Nephron progenitor cell (in vitro differentiated cells): ENCODE measurements at places on chromosomes 2 and 18.

DNA sequence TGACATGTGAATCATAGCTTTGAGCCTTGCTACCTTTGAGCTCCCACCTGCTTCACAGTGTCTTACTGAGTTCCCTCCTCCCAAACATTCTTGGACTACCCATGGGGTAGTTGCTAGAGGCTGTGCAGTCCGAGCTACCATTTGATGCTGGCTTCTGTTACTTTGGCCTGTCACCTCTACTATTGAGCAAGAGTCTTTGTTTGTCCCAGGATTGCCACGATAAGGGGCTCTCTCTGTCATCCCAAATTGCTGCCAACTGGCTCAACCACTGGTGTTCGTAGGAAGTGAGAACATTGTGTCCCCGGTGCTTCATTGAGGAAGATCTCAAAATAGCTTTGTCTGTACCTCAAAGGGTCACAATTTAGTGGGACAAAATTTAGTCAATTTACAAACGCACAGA, 59.1 kb upstream of the PAX8 start:
- DNase-seq: no peak
- peaks cover 8% of the 10 kb centered on the region for H3K27me3 ChIP-seq
- no peak overlapping the region for H3K4me3 ChIP-seq
- no peaks in the 10 kb centered on the region for H3K36me3 ChIP-seq
- no peaks in the 10 kb centered on the region for H3K4me1 ChIP-seq

DNA sequence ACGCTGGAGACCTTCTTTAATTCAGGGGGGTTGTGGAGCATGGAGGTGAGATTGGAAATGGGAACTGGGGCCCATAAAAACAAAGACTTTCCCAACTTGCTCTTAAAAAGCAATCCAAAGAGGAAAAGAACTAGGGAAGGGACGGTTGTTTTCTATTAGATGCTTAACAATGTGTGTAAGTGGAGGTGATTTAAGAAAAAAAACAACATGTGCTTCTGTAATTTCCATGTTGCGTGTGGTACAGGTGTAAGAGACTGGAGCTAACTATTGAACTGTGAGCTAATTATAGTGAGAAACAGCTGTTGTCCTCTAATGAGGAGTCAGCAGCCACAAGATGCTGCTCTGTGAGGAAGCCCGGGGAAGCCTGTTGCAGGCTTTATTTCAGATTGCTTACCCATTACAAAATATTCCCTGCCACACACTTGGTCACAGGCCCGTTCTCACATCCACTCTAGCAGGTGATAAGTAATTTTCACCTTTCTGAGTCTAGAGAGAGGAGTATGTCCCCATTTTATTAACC, 280.6 kb upstream of the PARD3B start:
- H3K4me3 ChIP-seq: peak overlapping the region; percentile 61
- no peak for DNase-seq
- peaks cover 67% of the 10 kb centered on the region for H3K4me1 ChIP-seq
- H3K36me3 ChIP-seq: no peaks in the 10 kb centered on the region
- H3K27me3 ChIP-seq: peaks cover 3% of the 10 kb centered on the region
- H3K27ac ChIP-seq: no peak overlapping the region

DNA sequence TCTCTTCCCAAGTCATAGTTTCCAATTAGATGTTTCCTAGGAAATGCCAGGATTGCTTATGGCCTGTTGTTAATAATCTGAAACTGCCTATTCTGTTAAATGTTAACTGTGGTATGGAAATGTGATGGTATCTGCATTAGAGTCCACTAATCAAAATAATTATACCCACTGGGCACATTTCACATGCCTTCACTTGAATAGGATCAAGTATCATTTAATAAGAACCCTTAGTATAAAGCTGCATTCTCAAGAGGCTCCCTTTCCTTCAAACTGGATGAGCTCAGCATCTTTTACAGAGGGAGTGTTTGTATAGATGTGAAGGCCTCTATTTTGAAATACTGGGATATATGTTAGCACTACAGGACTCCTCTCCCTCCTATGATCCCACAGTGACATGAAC, 477.2 kb upstream of the VRK2 start:
- H3K4me1 ChIP-seq: no peaks in the 10 kb centered on the region
- H3K4me3 ChIP-seq: no peak overlapping the region
- H3K27ac ChIP-seq: no peak overlapping the region
- H3K27me3 ChIP-seq: no peaks in the 10 kb centered on the region
- no peaks in the 10 kb centered on the region for H3K36me3 ChIP-seq
- no peak for DNase-seq

GRCh38 chr18:31413137-31413536, 34.4 kb upstream of the DSG3 start:
- H3K27me3 ChIP-seq: no peaks in the 10 kb centered on the region
- H3K4me3 ChIP-seq: no peak overlapping the region
- peaks cover 32% of the 10 kb centered on the region for H3K36me3 ChIP-seq

DNA sequence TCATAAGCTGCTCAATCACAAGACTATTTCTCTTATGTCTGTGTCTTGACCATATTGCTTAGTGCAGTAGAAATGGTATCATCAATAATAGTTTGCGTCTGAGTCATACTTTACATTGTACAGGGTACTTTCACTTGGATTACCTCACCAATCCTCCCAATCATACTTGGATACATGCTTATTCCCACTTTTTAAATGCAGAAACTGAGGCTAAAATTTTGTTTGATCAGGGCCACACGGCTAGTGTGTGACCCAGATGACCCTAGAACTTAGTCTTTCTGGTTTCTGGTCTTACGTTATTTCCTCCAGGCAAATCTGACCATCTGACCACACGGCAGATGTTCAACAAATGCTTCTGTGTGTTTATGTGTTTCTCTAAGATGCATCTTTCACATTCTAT, 23.8 kb upstream of the CCL20 start:
- H3K27ac ChIP-seq: no peak overlapping the region
- no peaks in the 10 kb centered on the region for H3K36me3 ChIP-seq
- peaks cover 5% of the 10 kb centered on the region for H3K4me1 ChIP-seq
- H3K27me3 ChIP-seq: peaks cover 3% of the 10 kb centered on the region

DNA sequence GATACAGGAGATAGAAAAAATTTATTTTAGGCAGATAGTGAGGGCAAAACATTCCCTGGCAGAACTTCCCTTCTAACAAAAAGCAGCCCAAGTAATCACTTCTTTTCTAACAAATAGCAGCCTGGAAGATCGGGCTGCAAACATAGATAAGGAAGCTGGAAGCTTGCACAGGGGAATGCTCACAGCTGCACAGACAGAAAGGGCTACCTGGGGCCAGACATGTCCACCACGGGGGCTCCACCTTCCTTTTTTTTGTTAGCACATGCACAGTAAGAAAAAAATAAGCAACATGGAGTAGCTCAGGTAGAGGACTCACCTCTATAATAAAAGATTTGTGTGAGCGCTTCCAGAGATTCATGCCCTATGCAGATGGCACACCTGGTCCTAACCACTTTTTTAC, 420.5 kb downstream of the PTH2R start:
- no peak overlapping the region for H3K4me3 ChIP-seq
- no peak overlapping the region for H3K27ac ChIP-seq
- peaks cover 8% of the 10 kb centered on the region for H3K36me3 ChIP-seq
- DNase-seq: no peak

DNA sequence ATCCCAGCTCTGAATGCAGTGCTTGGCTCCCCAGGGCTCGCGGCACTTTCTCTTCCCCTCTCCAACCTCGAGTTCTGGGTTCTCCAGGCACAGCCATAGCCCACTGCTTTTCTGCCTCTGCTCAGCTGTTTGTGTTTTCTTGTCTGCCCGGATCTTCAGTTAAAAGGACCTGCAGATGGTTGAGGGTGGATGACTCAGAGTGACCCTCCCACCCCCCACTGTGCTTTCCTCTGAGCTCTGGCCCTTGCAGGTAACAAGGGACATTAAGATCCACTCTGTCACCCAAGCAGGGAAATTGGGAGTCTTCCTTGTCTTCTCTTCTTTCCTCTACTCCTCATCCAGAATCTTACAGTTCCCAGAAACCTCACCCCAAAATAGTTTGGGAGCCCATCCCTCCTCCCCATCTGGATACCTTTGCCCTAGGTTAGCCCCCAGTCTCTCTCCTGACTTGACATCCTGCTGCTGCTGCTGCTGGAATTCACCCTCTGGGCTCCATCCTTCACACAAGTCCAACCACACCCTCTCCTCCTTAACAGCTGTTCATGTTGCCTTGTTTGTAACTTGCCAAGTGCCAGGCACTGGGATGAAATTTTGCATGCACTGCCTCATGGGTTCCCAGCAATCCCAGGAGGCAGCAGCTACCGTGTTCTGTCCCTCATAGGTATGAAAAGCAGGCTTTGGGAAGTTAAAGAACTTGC, 157.9 kb upstream of the TTC39C start:
- H3K4me1 ChIP-seq: peaks cover 12% of the 10 kb centered on the region
- H3K4me3 ChIP-seq: no peak overlapping the region
- no peak overlapping the region for H3K27ac ChIP-seq
- no peak for DNase-seq
- peaks cover 10% of the 10 kb centered on the region for H3K27me3 ChIP-seq

- no peak overlapping the region for H3K27ac ChIP-seq
- no peaks in the 10 kb centered on the region for H3K27me3 ChIP-seq
- peaks cover 29% of the 10 kb centered on the region for H3K4me1 ChIP-seq
- no peak for DNase-seq
- H3K36me3 ChIP-seq: no peaks in the 10 kb centered on the region
Observed at GRCh38 chr2:64722291-64723044, 68.8 kb upstream of the SERTAD2 start.

DNA sequence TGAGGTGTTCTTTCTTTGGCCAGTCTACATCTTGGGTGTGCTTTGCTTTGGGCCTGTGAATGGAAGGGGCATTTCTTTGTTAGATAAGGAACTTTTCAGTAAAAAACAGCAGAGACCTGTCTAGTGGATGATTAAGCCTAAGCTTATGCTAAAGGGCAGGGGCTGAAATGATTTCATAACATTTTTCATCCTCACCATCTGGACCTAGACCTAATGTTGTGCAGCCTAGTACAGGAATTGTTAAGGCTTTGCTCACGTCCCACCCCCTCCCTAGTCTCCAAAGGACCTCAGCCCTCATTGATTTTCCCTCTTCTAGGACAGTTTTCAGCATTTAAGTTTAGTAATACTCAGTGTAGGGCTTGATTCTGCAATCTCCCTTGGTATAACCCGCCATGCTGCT, 111.8 kb downstream of the PRKCE start:
- H3K27ac ChIP-seq: no peak overlapping the region
- no peak for DNase-seq
- no peaks in the 10 kb centered on the region for H3K36me3 ChIP-seq
- H3K4me1 ChIP-seq: peaks cover 26% of the 10 kb centered on the region
- H3K4me3 ChIP-seq: no peak overlapping the region
- peaks cover 2% of the 10 kb centered on the region for H3K27me3 ChIP-seq

DNA sequence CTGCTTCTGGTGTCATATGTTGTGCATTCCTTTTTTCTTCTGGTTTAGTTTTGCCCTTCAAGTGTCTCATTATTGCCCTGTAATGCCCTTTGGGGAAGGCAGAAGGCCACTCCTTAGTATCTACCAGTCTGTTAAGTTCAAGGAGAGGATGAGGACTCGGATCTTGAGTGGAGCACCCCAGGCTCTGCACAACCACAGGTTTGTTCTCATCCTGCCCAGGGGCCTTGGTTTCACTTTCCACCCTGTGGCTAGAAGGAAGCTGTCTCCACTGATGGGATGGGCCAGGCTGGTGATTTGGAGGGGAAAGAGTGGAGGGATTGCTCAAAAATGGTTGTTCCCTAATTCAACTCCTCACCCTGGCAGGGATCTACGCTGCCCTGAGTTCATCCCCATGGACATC, 30.2 kb upstream of the RAB11FIP5 start:
- H3K4me1 ChIP-seq: no peaks in the 10 kb centered on the region
- H3K27ac ChIP-seq: no peak overlapping the region
- H3K27me3 ChIP-seq: peaks cover 18% of the 10 kb centered on the region
- no peaks in the 10 kb centered on the region for H3K36me3 ChIP-seq

GRCh38 chr2:218291318-218292047, 820 bp downstream of the TMBIM1 start:
- peaks cover 15% of the 10 kb centered on the region for H3K27me3 ChIP-seq
- no peak overlapping the region for H3K27ac ChIP-seq
- DNase-seq: no peak
- H3K4me3 ChIP-seq: peak overlapping the region; percentile 54
- peaks cover 78% of the 10 kb centered on the region for H3K4me1 ChIP-seq
- no peaks in the 10 kb centered on the region for H3K36me3 ChIP-seq

DNA sequence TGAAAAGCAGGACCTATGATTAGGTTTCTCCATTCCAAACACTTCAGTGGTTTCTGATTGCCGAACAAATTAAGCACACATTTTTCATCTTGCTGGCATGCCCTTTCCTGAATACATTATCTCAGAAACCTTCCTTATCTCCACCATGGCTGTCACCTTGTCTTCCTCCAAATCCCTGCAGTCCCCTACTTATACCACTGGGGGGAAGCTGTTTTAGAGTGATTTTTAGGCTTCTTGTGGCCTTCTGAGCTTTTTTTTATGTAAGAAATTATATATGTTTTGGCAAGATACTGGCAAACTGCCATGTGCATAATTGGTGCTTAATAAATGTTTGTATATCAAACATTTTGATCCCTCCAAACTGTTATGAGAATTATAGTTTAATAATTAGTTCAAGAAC, 229.2 kb downstream of the MYT1L start:
- no peaks in the 10 kb centered on the region for H3K36me3 ChIP-seq
- H3K27me3 ChIP-seq: peaks cover 24% of the 10 kb centered on the region
- H3K27ac ChIP-seq: no peak overlapping the region
- DNase-seq: no peak
- H3K4me1 ChIP-seq: peaks cover 5% of the 10 kb centered on the region

GRCh38 chr2:234949762-234950434, 1.9 kb upstream of the SH3BP4 start:
- H3K27ac ChIP-seq: no peak overlapping the region
- peaks cover 38% of the 10 kb centered on the region for H3K27me3 ChIP-seq
- peaks cover 34% of the 10 kb centered on the region for H3K4me1 ChIP-seq

DNA sequence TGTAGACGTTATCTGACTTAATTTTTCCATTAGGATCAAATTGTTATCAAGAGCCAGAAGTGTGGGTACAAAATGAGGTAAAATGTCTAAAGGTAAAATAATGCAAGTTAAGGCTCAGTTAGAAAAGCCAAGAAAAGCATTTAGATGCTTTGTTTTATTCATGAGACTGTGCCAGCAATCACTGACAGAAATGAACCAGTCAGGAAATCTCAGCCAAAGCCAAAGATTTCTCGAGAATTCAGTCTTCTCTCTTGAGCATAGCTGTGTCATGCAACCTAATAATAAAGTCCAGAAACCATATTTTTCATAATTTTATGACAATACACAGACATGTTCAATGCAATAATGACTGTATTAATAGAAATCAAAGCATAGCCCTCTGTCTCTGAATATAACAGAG, 43.5 kb upstream of the ZNF397 start:
- H3K36me3 ChIP-seq: no peaks in the 10 kb centered on the region
- H3K4me3 ChIP-seq: no peak overlapping the region
- no peaks in the 10 kb centered on the region for H3K27me3 ChIP-seq
- H3K4me1 ChIP-seq: peaks cover 8% of the 10 kb centered on the region
- no peak for DNase-seq

GRCh38 chr2:241793385-241793784, 15.6 kb upstream of the NEU4 start:
- H3K27ac ChIP-seq: no peak overlapping the region
- H3K36me3 ChIP-seq: peaks cover 26% of the 10 kb centered on the region
- H3K4me1 ChIP-seq: peaks cover 51% of the 10 kb centered on the region
- no peak overlapping the region for H3K4me3 ChIP-seq
- H3K27me3 ChIP-seq: peaks cover 4% of the 10 kb centered on the region

- H3K36me3 ChIP-seq: no peaks in the 10 kb centered on the region
- no peak overlapping the region for H3K4me3 ChIP-seq
- H3K27ac ChIP-seq: peak overlapping the region; percentile 8
- H3K4me1 ChIP-seq: peaks cover 51% of the 10 kb centered on the region
Observed at GRCh38 chr18:48955830-48956261, 5.1 kb upstream of the SMAD7 start.

- no peaks in the 10 kb centered on the region for H3K27me3 ChIP-seq
- no peak overlapping the region for H3K4me3 ChIP-seq
- peaks cover 8% of the 10 kb centered on the region for H3K36me3 ChIP-seq
- peaks cover 8% of the 10 kb centered on the region for H3K4me1 ChIP-seq
- no peak for DNase-seq
Observed at GRCh38 chr18:39523281-39523680, 1957.7 kb upstream of the CELF4 start.
